ENCODE measurements at places on chromosomes 5 and 9. TPM values are rescaled to one million over a fixed set of nuclear protein-coding genes. Genes with fewer than 3 reads are reported as not detected.
A peak's percentile ranks its signal among the peaks of the same experiment; 100 is the strongest.

DNA sequence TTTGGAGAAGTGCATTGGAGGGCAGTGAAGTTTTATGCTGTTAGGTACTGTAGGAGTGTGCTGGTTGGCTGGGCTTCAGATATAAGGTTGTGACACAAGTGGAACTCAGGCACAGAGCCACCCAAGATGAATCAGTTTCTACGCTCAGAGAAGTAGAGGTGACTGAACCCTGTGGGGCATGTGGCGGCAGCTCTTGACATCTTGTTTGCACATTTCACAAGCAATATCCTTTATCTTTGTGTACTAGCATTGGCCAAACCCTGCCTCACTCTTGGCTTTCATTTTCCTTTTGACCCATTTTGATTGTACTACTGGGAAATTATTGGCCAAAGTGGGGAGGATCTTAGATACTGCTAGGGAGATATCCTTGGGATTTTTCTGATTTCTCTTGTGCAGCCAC is 110.0 kb downstream of the PSAT1 start:
- no peak for DNase-seq

DNA sequence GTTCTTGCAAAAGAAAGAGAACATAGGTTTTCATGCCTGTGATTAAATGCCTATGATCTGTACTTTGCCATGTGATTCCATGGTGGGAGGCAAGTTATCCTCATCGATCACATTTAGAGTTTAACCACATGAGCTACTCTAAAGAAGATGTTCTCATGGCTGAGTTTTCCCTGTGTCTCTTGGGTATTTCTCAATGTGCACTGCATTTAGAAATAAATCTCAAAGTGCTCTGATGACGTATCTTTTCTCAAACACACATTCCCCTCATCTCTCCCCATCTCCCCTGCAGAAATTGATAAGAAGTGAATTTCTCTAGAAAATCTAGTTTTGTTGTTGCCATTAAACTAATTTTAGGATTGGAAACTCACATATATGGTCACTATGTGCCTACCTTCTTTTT is 282.2 kb downstream of the SEMA5A start:
- DNase-seq: no peak

DNA sequence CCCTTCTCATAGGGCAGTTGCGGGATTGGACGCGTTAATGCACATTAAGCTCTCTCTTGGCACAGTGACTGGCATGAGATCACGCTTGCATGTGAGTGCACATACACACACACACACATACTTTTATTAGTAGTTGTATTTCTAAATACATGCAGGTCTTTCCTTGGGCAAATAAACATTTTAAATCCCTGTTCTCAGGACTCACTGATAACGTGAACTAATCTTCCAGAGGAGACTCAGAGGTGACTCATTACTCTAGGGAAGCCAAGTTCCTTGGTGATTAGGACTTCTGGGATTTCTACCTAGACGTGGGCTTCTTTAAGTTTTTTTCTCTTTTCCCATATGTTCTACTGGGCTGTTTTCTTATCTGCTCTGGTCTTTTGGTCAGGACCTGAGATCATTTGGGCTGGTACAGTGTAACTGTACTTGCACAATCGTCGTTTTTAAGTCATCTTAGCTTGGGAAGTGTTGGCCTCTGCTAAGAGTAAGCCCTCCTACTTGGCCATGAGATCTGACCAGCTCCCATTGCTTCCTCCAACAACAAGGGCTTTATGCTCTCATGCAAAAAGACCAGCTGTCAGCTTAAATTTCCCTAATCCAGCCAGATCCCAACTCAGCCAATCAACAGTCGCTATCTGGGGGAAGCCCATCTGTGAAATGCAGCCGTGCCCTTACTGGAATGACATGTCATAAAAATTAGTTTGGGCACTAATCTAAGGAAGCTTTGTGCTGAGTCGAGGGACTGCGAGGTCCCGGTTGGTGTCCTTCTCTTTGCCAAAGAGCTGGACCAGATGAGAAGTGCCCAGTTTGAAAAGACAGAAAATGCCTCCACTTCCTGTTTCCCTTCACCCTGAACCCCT is 176.4 kb upstream of the ANKRD55 start:
- DNase-seq: peak; percentile 37

GRCh38 chr5:73558950-73559349 is 6.5 kb downstream of the ANKRA2 start:
- no peak for DNase-seq

DNA sequence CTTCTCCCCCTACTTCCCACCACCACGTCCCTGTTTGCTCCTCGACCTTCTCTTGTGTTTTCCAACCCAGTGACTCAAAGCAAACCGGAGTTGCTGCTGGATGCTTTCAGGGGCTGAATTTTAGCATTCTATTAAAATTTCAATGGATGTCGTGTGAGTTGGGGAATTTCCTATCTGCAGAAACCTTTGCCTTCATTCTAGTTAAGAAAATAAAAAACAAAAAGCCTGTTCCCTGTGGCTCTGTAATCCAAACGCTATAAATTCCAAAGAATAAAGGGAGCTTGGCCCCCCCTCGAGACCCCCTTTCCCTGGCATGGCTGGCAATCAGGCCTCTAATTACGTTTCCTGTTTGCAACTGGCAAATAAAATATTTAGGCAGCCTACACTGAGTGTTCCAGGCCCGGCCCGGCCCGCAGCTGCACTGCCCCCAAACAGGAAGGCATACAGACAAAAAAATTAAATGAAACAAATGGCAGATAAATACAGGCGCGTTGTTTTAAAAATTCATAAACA is 139.4 kb upstream of the PPP1R26 start:
- DNase-seq: no peak

SLC27A6 gene
- 7.5 TPM for total RNA-seq

TLX3 gene
- total RNA-seq: not detected

SLC25A2 gene
- 0.28 TPM for total RNA-seq
